HTR-8/SVneo (cell line): ENCODE measurements at places on chromosomes 1 and 21.
A peak's percentile ranks its signal among the peaks of the same experiment; 100 is the strongest.

DNA sequence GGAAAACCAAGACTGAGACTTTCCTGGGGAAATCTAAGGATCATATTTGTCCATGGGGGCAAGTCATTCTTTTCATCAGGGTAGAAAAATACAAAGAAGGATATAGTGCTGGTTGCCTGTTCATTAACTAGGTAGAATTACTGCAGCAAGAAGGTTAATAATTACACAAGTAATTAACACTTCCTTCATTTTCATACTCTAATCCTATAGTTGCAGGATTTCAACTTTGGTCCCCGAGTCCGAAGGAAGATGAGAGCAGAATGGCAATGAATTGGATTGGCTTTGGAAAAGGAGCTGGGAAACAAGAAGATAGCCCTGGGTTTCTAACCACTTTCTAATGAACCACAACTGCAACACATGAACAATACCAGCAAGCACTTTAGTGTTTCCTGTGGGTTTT lies 199.2 kb upstream of the ESRRG start:
- DNase-seq: no peak

DNA sequence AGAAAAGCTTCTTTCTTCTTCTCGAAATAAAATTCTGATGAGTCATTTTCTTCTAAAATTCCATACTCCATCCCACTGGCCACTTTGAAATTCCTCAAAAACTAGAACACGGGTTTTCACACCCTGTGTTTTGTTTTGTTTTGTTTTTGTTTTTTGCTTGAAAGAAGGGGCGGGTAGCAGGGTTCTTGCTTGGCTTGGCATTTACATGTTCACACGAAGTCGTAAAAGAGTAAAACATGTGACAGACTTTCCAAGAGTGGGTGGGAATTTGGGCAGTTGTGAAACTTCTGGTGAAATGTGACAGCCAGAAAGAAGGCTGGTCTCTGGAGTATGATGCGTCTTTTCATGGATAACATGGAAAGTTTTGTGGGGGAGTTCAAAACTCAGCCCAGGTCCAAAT lies 47.1 kb upstream of the FMN2 start:
- DNase-seq: peak; percentile 29

DNA sequence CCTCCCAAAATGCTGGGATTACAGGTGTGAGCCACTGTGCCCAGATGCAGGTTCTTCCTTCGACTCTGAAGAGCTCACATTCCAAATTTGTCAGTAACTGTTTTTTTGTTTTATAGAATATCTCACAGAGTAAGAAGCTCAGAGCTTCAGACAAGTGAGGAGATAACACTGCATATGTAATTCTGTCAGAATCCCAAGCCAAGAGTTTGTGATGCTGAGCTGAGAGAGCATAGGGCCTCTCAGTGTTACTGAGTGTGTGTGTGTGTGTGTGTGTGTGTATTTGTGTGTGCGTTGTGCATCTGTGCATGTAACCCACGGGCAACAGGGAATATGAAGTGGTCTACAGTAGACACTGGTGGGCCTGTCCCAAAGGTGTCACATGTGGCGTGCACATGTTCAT lies 15.2 kb upstream of the TNR start:
- DNase-seq: no peak

DNA sequence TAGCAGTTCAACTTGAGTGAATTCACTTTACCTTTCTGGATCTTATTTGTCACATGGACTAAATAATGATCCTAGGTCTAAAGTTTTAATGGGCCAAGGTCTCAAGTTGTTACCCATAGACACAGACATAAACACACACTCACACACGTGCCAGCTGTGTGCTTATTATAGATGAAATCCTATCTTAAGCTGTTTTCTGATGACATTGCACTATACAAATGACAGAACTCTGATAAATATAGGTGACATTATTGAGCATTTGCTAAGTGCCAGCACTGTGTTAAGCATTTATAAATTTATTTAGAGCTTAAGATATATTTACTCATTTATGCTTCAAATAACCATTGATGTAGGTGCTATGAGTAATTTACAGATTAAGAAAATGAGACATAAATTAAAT lies 474.4 kb upstream of the NR5A2 start:
- no peak for DNase-seq

- DNase-seq: no peak
Observed at GRCh38 chr1:220084460-220084859, 5.1 kb downstream of the BPNT1 start.

DNA sequence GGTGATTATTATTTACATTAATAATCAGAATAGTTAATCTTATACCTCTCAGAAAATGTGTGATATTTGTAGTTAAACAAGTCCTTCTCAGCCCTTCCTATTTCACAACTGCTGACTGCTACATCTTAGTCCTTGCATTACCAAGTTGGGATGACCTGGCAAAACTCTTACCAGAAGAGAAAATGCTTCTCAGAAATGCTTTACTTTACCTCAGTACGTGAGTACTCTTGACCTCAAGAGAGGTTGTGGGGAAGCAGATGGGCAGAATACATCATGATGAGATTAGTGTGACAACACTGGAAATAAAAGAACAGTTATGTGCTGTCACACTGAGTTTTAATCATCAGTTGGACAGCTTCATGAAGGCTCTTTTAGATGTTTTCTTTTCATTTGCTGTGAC lies 16.2 kb downstream of the CFAP126 start:
- DNase-seq: no peak

DNA sequence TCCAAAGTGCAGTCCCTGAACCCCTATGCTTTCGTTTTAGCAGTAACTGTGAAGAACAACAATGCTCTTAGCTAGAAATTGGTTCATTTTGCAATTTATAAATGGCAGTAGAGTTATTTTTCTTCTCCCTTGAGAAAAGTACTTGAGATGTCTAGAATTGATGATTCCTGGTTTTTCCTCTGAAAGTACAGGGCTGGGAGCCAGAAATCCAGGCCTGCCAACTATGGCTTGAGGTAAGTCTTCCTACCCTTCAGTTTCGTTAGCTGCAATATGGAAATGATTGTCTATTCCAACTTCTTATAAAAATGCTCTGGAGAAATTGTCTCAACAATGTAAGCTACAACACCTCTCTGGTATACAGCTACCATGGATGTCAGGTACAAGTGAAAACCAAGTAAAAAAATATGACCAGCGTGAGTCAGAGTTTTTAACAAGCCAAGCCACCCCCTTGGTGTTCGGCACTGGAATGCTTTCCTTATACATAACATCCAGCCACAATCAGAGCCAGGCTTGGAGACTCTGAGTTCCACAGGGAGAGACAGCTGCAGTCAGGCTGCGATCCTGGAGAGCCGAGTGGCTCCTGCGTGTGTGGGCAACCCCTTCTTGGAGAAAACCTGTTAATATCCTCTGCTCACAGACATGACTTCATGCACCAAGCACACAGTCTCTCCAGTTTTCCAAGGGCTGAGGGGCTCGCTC lies 22.0 kb downstream of the TSPAN2 start:
- DNase-seq: peak; percentile 18

DNA sequence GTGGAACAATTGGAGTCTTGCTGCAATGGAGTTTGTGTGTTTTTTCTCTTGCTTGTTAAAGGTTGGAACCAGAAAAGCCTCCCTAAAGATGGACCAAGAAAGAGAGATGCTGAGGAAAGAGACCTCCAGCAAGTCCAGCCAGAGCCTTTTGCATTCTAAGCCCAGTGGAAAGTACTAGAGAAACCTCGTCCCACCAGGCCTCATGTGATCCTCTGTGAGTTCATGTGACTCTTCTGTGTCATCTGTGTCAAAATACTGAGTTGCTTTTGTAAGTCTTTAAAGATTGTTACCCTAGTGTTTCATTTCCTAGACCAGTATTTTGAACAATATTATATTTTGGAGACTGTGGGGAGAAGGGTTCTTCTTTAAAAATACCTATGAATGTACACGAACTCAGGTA lies 12.5 kb upstream of the EFHD2 start:
- no peak for DNase-seq

DNA sequence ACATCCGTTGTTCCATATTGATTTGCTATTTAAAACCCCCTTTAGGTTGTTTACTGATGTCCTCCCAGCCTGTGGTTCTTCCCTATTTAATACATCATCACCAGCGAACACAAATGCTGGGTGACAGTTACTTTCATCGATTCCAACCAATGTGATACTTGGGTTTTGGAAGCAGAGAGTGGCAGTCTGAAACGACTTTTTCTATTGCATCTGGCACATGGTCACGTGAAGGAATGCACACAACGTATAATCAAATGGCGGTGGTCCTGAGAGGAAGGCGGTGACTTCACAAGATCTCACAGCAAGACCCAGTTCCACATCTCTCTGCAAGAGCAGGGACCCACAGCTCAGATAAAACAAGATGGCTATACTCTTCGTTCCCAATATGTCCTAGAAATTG lies 213.9 kb downstream of the DSCAM start:
- DNase-seq: no peak

DNA sequence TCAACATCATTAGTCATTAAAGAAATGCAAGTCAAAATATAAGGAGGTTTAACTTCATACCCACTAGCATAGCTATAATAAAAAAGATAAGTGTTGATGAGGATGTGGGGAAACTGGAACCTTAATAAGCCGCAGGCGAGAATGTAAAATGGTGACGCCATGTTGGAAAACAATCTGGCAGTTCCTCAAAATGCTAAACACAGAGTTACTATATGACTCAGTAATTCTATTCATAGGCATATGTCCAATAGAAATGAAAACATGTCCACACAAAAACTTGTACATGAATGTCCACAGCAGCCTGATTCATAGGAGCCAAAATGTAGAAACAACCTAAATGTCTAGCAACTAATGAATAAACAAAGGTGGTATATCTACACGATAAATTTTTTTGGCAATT lies 23.2 kb downstream of the DDX59 start:
- no peak for DNase-seq
